CD4-positive, alpha-beta T cell treated with Interleukin-4 for 1 hour (primary cell): ENCODE measurements at places on chromosomes 11 and 22.

GRCh38 chr11:69918938-69919650 lies 99.9 kb upstream of the FGF3 start:
- DNase-seq = peak; percentile 42

- no peak for DNase-seq
Measured at GRCh38 chr11:22930816-22931594, 70.7 kb upstream of the CCDC179 start.

- no peak for DNase-seq
Measured at GRCh38 chr11:69259096-69259495, 34.9 kb upstream of the MYEOV start.

DNA sequence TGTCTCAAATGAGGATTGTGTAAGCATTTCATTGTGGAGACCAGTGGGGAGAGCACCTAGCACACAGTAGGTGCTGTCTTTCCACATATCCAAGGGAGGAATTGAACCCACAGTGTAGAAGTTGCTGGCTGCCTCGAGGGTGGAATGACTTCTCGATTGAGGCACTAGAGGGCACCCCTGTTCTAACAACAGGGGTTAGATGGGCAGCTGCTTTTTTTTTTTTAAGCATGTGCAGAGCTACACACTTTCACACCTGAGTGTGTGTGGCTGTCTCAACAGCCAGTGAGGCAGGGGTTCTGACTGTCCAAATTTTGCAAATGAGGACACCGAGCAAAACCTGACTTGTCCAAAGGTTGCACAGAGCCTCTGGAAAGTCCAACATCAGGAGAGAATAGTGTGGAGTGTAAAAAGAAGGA lies 118.2 kb upstream of the CRYBB3 start:
- peak; percentile 63 for DNase-seq

DNA sequence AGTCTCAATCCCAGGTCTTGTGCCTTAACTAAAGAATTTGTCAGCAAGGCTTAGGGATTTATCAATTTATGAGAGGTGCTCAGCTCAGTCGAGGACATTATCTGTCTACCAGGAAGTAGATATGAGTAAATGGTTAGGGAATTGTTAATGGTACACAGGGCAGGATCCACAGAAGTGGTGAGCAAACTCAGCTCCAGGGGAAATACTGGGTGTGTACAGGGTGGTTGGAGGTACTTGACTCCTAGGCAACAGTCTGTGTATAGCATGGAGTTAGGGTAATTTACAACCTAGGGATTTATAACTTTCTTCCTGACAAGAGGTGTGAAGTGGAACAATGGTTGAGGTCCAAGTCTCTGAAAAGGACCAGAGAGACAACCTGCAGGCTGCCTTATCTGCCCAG lies 123.4 kb upstream of the OR9Q1 start:
- DNase-seq = no peak

- no peak for DNase-seq
Measured at GRCh38 chr11:66956689-66957290, 1.4 kb downstream of the PC start.
